Mammary epithelial cell (primary cell): ENCODE measurements at places on chromosomes 6 and 20.
A peak's percentile ranks its signal among the peaks of the same experiment; 100 is the strongest.

- no peak for DNase-seq
These were observed 34.6 kb downstream of the C6orf52 start for GRCh38 chr6:10659699-10660348.

DNA sequence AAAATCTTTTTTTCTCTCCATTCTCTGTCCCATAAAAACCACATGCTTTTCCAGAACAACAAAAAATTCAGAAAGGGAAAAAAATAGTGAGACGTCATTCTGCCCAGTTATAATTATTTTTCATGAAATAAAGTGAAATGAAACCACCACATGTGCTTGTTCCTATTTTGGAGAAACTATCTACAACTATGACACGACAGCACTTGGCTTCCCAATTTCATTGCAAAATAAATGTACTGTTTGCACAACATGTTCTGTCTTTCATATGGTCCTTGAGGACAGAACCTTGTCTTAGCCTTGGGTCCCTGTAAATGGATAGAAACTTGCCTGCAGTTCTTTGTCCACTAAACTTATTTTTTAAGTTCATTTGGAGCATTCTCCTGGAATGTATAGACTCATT lies 5.6 kb upstream of the MAN1A1 start:
- DNase-seq = no peak

DNA sequence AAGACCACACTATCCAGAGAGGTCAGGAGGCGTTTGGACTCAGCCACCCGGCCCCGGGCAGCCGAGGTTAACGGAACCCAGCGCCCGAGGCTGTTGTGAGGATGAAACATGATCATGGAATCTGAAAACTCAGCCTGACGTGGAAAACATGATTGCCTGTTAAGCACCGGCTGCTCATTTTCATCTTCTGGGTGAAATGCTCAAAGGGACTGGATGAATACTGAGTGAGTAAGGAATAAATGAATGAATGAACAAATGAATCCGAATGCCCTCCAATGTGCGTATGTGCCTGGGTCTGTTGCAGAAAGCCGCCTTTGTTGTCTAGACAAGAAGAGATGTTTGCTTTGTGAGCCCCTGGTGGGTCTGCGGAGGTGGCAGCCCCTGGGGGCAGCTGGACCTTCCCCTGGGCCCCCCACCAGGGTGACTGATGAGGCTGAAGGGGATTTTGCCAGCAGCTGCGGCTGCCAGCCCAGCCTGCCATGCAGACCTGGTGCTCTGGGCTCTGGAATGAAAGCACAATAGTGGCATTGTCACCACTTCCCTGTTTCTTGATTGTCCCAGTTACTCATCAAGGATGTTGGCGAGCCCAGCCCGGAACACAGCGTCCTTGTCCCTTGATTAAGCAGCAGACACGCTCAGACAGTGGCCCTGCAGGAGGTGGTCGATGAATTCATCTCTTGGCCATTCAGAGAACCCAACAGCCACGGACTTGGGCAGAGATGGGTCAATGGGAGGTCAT lies 211.1 kb downstream of the ANKRD60 start:
- peak; percentile 95 for DNase-seq

GRCh38 chr6:109687271-109687761 lies 3.7 kb downstream of the AK9 start:
- peak; percentile 94 for DNase-seq

DNA sequence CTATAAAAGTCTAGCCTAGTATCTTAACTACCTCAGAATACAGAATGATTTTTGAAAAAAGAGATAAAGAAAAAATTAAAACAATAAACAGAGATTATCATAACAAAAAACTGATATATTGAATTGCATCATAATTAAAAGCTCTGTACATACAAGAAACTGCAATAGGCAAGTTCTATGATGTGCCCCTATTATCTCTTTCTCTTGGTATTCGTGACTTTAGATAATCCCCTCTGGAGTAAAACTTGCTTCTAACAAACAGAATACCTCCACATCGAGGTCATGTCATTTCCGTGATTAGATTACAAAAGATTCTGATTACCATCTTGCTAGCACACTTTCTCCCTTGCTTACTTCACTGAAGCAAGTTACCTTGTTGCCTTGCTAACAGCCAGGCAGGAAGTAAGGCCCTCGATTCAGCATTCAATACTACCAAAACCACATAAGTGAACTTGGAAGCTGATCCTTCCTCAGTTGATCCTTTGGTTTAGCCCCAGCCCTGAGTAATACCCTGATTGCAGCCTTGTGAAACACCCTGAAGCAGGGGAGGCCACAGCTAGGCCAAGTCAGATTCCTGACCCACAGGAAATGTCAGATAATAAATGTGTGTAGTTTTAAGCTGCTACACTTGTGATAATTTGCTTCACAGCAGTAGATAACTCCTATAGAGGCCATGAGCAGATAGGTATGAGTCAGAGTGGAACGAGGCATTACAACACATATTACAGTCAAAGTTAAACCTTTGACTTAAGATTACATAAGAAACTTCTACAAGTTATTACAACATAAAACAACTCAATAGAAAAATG lies 53.7 kb upstream of the TMX4 start:
- DNase-seq = peak; percentile 71

- DNase-seq = no peak
These were observed 65.5 kb downstream of the TSHZ2 start for GRCh38 chr20:53037621-53038020.

GRCh38 chr6:38432479-38432878 lies 207.2 kb downstream of the BTBD9 start:
- DNase-seq = peak; percentile 57

DNA sequence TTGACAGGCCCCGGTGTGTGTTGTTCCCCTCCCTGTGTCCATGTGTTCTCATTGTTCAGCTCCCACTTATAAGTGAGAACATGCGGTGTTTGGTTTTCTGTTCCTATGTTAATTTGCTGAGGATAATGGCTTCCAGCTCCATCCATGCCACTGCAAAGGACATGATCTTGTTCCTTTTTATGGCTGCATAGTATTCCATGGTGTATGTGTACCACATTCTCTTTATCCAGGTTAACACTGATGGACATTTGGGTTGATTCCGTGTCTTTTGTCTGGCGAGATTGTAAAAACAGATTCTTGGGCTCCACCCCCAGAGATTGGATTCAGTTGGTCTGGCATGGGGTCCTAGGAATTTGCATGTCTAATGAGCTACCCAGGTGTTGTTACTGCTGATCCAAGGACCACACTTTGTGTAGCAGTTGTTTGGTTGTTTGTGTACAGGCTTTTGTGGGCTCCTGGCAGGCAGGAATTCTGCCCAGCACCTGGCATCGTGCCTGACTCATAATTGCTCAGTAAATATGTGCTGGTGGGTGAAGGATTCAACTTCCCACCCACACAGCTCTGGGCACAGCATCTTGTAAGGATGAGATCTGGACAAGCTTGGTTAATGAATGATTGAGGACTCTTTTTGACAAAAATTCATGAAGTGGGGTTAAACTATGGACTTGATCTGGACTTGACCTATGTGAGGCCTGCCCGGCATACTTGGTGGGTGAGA lies 5.2 kb downstream of the TOX2 start:
- no peak for DNase-seq

DNA sequence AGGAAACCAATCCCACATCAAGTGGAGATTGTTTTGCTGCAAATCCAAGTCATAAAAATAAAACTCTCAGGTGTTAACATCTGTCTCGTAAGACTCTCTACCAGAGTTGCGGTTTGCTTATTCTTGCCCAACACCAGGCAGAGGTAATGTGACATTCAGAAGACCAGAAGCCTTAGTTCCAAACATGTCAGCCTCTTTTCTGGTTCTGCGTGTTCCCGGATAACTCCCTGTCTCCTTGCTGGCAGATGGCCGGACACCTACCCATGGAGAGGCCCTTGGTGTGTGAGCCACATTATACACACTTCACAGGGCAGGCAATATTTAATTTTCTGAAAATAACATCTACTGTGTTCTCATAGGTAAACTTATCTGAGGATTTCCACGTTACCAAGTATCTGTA lies 73.4 kb downstream of the GMPR start:
- no peak for DNase-seq

GRCh38 chr6:40852779-40853373 lies 186.1 kb downstream of the UNC5CL start:
- DNase-seq = no peak

GRCh38 chr6:135530113-135530512 lies 32.6 kb upstream of the AHI1 start:
- no peak for DNase-seq

DNA sequence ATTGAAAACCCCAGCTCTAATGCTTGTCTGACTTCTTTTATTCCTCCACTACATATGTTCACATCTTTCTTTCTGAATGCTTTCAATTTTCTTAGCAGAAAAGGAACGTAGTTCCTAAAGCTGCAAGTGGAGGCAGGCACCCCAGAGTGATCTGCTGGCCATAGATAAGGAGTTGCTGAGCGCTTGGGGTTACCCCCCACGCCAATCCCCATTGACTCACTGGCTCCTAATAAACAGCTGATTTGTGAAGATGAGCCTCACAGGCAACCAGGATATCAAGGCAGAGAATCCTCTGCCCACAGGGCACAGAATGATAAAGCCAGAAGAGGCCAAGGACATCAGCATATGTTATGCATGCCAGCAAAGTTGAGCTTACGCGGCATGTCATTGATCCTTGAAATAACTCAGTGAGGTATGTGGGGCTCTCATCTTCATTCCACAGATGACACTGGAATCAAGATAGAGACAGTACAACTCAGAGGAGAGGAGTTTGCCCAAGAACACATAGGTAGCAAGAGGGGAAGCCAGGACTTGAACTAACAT lies 129.1 kb upstream of the PTPRT start:
- no peak for DNase-seq

DNA sequence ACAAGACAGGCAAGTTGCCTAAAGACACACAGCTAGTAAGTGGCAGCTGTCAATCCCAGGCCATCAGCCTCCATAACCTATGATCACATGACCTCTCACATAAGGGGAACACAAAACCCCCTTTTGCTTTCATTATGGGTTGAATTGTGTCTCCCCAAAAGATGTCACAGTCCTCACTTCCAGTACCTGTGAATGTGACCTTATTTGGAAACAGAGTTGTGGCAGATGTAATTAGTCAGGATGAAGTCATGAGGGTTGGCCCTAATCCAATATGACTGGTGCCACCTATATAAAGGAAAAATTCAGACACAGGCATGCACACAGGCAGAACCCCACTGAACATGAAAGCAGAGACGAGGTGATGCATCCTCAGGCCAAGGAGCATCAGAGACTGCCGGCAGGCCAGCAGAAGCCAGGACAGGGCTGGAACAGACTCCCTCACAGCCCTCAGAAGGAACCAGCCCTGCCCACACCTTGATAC lies 33.6 kb downstream of the GFOD1 start:
- peak; percentile 89 for DNase-seq

GRCh38 chr6:1689141-1689540 lies 79.4 kb downstream of the FOXC1 start:
- peak; percentile 88 for DNase-seq

- no peak for DNase-seq
These were observed 113.8 kb downstream of the JPH2 start for GRCh38 chr20:44073011-44073674.

DNA sequence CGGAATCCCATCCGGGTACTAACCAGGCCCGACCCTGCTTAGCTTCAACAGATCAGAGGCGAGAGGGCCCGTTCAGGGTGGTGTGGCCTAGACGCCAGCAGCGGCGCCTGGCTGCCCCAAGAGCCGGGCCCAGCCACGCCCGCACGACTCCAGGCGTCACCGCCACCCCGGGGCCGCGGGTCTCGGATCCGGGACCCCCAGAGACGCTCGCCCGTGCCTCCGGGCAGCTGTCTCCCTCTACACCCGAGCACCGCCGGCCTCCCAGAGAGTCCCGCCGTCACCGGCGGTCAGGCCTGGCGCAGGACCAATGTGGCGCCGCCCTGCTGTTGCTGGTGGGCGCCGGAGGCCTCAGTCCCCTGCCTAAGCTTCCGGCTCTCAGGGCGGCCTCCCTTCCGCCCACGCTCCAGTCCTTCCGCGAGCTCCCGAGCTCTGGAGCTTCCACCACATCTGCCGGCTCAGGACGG lies 441.2 kb upstream of the DEFB115 start:
- no peak for DNase-seq

DNA sequence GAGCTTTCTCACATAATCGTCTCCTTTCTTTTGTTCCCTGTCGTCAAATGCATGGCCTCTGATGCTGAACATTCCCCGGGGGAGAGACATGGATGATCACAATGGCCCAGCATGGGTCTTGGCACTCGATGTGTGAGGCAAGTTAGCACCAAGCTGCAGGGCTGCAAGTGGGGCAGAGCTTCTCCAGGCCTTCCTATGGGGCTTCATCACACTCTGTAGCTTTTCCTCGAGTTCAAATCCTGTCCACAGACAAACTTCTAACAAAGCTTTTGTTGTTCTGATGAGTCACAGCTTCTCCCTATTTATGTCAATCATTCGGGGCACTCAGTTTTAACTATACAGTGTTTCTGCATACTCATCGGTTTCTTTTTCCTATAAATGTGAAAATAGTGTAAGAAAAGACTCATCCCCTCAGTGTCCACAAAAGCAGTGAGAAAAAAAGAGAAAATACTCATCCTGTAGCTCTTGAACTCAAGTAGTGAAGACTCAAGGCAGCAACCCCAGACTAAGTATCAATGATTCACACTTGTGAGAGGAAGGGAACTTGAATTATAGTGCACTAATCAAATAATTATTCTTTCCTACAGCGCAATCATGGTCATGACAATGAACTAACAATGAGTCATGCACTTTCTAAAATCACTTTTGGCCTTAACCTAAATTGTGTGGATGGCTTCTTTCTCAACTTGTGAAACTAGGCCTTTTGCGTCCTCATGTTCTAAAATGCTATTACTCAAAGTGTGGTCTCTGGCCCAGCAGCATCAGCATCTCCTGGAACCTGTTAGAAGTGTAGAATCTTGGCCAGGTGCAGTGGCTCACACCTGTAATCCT lies 68.4 kb upstream of the NOX3 start:
- peak; percentile 68 for DNase-seq

DNA sequence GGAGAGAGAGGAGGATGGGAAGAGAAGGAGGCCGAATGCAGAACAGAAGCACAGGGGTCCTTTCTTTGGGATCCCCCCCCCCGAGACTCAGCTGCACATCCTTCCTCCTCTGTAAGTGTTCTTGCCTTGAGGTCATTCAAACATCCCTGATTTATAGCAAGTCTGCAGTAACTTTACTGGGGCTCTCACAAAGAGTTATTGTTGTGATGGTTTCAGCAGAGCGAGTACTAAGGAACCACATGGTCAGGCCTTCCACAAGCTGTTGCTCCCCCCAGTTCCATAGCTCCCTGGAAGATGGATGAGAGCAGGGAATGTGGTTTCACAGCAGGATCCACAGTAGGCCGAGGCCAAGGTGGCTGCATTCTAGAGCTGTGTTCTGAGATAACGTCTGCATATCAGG lies 351.4 kb upstream of the CDH4 start:
- DNase-seq = no peak

- DNase-seq = no peak
These were observed 1.9 kb downstream of the SLC22A16 start for GRCh38 chr6:110474500-110474899.

GRCh38 chr6:3631877-3632276 lies 119.6 kb downstream of the PXDC1 start:
- DNase-seq = peak; percentile 5

GRCh38 chr6:3231247-3232016 lies 4.0 kb upstream of the TUBB2B start:
- peak; percentile 60 for DNase-seq
